ENCODE measurements at places on chromosomes 4 and X.

- DNase-seq, result no peak
Observed at GRCh38 chr4:146458594-146458993, 63.1 kb downstream of the SLC10A7 start.

- DNase-seq, result no peak
Observed at GRCh38 chr4:41750626-41751448, 2.3 kb upstream of the PHOX2B start.

- no peak for DNase-seq
Observed at GRCh38 chr4:27129871-27130366, 269.3 kb downstream of the STIM2 start.

- no peak for DNase-seq
Observed at GRCh38 chr4:20629186-20630106, 70.8 kb upstream of the PACRGL start.

GRCh38 chr4:126572264-126572663 lies 1060.5 kb upstream of the INTU start:
- no peak for DNase-seq

GRCh38 chrX:47047989-47048388 lies 30.3 kb upstream of the RGN start:
- no peak for DNase-seq
